ENCODE measurements at places on chromosomes 11 and 22.

DNA sequence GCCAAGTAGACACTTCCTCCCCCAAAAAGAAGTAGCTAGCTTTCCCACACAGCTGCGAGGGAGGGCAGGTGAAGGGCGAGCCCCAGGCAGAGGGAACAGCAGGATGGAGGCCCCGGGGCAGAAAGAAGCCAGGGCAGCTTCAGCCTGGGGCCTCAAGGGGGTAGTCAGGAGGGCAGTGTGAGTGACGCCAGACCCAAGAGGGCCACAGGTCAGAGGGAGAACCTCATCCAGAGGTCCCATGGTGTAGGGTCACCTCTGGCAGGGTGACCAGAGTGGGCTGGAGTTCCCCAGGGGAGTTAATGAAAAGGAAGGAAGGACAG lies 9.2 kb downstream of the PRR5 start:
- no peak for DNase-seq

- DNase-seq, result peak; percentile 32
Measured at GRCh38 chr11:910044-910588, 494 bp downstream of the CHID1 start.

GRCh38 chr22:32325811-32326237 lies 31.8 kb upstream of the RFPL3 start:
- no peak for DNase-seq

DNA sequence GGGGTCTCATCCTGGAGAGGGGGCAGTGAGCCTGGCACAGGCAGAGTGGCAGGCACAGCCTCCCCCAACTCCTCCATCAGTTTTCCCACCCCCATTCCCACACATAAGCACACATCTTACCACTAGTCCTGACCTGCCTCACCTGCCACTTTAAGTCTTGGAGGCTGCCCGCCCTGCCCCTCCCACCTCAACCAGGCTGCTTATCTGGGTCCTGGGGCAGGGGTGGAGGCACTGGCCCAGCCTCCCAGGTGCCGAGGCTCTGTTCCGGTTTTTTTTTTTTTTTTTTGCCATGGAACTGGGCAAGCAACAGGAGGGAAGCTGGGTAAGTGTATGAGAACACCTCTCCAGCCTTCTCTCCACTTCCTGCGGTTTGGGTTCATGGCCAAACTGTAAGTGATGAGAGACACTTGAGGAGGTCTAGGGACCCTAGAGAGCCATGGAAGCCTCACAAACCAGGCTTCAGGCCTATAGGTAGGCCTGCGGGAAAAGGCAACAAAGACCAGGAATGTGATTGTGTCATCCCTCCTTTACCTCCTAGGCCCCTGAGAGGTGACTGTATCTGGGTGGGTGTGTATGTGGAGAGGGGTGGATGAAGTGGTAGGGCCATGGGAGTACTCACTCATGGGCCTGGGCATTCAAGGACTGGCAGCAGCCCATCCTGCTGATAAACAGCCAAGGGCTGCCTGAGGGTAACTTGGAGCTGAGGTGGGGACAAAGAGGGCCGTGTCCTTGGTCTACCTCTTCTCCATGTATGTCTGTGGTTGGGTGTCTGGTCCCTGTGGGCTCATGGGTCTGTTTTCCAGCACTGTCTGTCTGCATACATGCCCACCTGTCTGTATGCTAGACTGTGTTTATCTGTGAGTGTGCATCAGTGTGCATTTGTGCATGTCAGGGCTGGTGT lies 22.6 kb downstream of the PHLDB1 start:
- DNase-seq, result peak; percentile 43

GRCh38 chr22:20567993-20568417 lies 60.6 kb downstream of the MED15 start:
- peak; percentile 37 for DNase-seq

- DNase-seq, result no peak
Measured at GRCh38 chr11:129945373-129945772, 50.0 kb upstream of the NFRKB start.

- DNase-seq, result no peak
Measured at GRCh38 chr11:10481560-10482349, 26.7 kb downstream of the AMPD3 start.
